Fibroblast of skin of right biceps (primary cell): ENCODE measurements at places on chromosomes 5 and 9.

GRCh38 chr9:114004221-114004716, 73.8 kb downstream of the AMBP start:
- no peak for DNase-seq

GRCh38 chr5:115963566-115963965, 1.3 kb downstream of the LVRN start:
- DNase-seq: no peak

DNA sequence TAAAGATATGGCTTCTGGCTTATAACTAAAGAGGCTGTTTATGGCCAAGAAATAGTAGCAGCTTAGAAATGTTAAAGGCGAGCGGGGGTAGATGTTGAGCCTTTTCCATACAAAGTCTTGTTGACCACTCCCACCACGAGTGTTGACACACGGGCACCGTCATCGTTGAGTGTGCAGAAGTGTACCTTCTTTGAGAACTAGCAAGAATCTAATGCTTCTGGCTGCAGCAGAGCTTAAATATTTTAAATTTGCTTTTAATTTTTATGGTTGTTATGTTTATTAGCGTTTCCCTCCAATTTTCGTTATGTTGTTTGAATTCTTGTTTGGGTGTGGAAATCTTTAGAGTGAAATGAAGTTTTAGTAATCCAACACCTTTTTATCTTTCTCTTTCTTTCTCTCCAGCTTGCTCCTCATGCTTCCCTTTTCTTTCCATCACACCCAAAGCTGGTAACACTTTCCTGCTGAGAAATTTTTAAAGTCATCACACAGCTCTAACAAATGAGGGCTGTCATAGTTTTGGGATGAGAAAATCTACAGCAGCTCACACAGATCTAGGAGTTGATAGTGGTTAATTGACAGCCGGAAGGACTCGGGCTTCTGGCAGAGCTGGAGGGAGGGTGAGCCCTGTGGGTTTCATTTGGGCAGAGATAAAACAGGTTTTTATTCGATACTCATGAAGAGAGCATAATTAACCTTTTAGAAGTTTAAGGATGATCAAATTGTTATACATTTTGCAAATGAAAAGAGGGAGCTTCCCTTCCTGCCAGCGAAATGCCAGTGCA, 120.1 kb upstream of the ZNF608 start:
- DNase-seq: peak; percentile 65

DNA sequence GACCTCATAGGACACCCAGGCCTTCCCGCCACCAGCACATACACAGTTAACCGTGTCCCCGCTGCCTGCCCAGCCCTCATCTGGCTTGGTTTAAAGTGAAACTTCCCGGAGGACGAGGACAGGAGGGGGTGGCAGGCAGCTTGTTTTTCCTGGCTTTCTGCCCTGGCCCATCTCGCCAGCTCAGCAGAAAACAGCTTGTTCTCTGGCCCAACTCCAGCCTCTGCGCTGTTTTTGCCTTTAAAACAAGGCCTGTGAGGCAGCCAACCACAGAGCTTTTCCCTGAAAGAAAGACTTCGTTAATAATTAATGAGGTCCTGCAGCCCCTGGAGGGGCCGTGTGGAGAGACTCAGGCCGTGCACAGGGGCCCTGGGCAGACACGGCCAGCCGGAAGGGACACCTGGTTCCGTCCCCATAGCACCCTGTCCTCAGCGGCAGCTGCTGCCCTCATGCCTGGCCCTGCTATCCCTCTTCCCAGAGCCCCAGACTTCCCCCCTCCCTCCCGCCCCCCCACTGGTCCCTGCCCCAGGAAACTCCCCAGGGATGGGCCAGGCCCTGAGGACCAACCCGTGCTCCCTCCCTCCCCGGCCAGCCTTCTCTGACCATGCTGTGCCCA, 108.7 kb downstream of the RXRA start:
- DNase-seq: peak; percentile 98

GRCh38 chr5:139885857-139886208, 90.2 kb downstream of the PSD2 start:
- no peak for DNase-seq

DNA sequence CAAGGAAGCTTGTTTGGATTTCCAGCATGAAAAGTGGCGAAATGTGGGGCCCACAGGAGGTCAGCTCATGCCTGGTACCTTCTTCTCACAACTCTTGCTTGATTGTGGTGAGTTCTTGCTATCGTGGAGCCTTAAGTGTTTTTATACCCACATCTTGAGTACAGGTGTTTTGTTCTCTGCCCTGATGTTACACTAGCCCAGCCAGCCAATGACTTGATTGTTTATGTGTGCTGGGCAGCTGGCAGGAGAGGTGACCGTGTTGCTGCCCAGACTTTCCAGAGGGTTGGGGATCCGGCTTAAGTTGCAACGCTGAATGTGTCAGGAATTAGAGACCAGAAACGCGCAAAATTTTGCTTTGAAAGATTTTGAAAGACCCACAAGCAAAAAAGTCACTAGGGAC, 24.0 kb upstream of the TPPP start:
- no peak for DNase-seq

GRCh38 chr9:136992819-136993369, 672 bp downstream of the PAXX start:
- no peak for DNase-seq

GRCh38 chr9:83596899-83597504, 25.9 kb upstream of the IDNK start:
- peak; percentile 40 for DNase-seq

GRCh38 chr5:37771731-37772130, 68.1 kb downstream of the GDNF start:
- DNase-seq: peak; percentile 100

GRCh38 chr5:153485641-153486040, 4.8 kb upstream of the GRIA1 start:
- DNase-seq: peak; percentile 49

- DNase-seq: no peak
Measured at GRCh38 chr5:179912951-179913350, 5.3 kb upstream of the TBC1D9B start.

DNA sequence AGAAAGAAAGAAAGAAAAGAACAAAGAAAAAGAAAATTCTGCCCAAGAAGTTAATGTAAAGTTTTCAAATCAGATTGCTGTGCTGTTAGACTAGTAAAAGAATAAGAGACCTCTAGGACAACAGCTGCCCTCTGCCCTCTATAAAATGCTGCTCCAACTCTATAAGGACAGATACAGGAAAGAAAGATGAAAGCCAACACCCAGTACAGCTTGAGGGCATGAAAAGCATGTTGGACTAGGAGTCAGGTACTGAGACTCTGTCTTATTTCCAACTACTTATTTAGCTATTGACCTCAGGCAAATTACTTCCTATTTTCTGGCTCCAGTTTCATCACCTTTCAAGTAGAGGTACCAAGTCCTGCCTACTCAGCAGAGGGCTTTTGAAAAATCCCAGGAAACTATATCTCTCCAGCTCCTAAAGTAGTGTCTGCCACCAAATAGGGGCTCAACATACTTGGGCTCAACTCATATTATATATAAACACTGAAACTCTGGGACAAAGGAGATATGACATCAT, 5.7 kb downstream of the HBEGF start:
- DNase-seq: no peak

- DNase-seq: no peak
Measured at GRCh38 chr5:113281194-113281593, 153.6 kb downstream of the TSSK1B start.

DNA sequence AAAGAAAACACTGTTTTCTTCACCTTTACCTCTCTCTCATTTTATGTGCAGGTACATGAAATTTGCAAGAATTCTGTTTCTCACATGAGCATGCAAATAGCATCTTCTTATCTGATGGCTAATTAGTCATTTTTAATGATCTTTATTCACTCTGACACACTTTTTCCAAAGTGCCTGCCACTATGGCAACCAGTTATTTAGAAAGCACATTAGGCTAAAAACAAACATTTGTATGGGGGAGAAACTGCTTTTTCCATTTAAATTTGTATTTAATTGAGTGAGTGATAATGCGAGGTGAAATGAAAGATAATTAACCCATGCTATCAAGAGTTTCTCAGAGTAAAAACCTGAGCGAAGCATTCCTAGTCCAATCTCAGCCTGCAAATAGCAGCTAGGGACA, 365.0 kb downstream of the MAT2B start:
- DNase-seq: no peak

GRCh38 chr5:34611464-34612415, 44.4 kb upstream of the RAI14 start:
- DNase-seq: no peak

- peak; percentile 52 for DNase-seq
Measured at GRCh38 chr5:77259476-77259875, 49.0 kb downstream of the PDE8B start.

DNA sequence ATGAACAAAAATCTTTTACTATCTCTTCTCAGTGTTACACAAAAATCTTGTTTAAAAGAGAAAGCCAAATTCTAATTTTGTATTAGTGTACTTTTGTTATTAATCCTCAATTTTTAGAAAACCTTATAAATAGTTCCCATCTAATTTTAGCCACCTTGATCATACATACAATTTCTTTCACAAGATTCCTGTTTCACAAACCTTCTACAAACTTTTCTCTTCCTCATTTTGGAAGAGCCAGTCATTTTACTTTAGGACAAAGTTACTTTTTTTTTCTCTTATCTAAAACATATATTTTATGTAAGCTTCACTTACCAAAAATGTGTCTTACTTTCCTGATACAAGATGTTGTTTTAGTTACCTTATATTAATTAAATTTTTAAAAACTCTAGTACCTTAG, 161.3 kb downstream of the YIPF5 start:
- DNase-seq: no peak

GRCh38 chr9:130173666-130173983, 1.4 kb downstream of the NCS1 start:
- no peak for DNase-seq

DNA sequence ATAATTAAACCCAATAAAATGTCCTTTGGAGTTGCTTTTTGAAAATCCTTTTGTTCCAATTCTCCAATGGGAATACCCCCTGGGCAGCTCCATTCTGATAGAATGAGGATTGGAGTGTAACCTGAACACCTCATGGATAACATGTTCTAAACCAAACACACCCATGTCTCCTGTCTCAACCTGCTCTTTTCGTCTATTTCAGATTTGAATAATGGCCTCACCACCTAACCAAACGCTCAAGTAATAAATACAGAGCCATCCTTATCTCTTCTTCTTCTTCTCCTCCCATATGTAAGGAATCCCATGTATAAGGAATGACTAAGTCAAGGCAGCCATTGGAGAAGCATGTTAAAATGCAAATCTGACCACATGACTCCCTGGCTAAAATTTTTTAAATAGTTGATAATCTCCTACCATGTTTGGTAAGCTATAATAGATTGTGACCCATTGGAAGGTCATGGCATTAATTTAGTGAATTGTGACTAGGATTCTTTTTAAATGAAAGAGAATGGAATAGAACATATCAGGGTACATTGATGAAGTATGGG, 26.0 kb downstream of the ELL2 start:
- DNase-seq: peak; percentile 83

DNA sequence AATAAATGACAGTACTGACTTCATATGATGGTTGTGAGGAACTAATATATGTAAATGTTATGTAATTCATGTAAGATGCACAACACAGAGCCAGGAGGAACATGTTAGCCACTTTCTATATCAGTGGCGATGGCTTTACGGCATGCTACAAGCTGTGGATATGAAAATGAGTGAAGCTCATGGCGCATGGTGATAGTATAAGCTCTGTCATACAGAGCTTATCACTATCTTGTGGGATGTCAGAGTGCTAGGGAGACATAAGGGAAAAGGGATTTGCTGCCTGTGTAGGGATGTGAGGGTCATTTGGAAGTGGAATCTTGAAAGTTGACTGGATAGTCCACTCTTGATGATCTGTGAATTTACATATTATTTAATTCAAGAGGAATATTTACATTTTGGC, 13.6 kb downstream of the CPEB4 start:
- DNase-seq: no peak

DNA sequence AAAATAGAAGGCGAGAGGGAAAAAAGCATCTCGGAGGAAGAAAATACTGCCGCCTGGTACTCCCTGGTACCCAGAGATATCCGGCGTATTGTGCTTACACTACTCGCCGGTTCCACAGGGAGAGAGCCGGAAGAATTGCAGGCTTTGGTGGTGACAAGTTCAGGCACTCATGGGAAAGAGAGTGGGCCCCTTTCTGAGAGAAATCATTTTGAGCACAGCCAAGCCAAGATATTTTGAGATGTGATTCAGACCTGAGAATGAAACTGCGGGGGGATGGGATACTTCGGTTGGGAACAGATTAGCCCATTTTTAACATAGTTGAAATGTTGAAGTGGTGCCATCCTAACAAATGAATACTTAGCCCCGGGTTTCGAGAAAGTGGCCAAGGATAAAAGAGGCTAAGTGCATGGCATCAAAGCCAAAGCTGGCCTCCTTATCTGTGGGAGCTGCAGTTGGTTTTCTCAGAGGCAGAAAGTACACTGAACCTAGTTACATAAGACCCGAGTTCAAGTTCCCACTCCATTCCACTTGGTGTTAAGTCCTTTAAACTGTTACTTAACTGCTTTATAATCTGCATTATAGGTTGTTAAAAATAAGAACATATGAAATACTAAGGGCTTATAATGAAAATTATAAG, 62.7 kb downstream of the SLC1A3 start:
- DNase-seq: peak; percentile 71

DNA sequence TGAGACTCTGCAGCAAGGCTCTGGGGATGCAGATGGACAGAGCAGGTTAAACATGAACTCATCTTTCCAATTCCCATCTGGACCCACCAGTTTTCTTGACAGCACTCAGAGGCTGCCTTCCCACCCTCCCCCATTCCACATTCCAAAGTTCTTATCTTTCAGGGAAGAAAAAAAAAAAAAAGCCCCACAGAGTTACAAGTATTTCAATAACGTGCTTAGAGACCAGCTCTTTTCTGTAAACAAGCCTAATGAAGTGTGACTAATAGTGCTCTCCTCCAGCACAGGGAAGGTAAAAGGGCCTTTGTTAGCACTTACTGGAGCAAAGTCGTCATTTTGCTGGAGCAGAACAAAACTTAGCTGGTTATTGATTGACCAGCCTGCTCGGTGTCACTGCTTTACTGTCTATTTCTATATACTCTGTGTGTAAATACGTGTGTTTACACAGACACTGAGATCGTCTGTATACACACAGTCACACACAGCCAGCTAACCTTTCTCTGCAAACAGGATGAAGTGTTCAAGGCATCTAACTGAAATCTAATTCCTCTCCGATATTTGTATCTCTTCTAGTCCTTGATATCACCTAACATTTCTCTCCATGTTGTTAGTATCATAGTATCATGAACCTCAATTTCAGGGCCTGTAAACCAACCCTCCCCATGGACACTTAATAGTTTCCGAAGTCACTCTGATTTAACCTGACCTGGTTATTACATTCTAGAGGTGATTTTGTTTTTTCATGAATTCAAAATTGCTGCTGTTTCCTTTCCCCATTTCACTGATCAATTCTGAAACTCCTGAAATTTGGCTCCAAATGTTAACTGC, 84.9 kb downstream of the ZNF608 start:
- peak; percentile 93 for DNase-seq
